MV-4-11 (cell line): ENCODE measurements at places on chromosomes 4 and X.

- no peak for DNase-seq
These were observed 15.6 kb downstream of the SRPX2 start for GRCh38 chrX:100659431-100660137.

DNA sequence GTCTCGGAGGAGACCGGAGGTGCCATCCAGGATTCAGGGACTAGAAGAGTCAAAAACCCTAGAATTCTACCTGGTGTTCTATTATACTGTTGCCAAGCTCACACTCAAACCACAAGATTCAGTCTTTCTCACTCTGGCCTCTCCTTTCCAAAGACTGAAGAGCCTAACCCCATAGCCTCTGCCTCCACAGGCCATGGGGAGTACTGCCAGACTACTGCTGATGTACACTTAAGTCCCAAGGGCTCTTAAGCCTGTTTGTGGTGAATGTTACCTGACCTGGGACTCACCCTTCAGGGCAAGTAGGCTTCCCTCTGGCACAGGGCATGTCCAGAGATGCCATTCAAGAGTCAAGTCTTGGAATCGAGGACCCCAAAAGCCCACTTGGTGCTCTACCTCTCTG lies 58.9 kb upstream of the IRS4 start:
- DNase-seq: no peak

DNA sequence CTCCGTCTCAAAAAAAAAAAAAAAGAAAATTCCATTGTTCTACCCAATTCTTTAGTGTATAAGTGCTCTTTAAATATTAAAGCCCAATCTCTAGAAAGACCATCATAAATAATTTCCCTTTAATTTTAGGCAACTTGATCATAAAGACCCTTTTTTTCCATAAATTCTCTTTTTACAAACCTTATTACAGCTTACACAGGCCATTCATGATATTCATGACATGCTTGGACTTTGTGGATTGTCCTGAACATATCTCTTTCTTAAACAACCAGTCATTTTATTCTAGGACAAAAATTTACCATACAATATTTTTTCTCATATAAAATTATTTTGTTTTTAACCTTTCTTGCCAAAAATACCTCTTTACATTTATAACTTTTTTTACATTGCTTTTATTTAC lies 30.5 kb downstream of the TLR8 start:
- DNase-seq: no peak

GRCh38 chr4:66750273-66750672 lies 795.0 kb downstream of the CENPC start:
- no peak for DNase-seq

DNA sequence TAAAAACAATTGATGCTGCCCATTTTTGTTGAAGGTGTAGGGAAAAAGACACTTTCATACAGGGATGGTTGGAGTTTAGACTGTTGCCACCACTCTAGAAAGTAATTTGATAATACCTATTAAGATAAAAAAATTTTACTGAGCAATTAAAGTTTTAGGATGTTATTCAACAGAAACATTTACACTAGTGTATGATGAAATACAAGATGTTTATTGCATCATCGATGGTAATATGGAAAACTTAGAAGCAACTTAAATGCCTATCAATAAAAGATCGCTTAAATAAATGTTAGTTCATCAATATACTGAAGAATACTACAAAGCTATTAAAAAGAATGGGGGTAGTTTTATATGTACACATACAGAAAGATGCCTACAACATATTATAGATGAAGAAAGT lies 9.2 kb upstream of the VSIG4 start:
- peak; percentile 11 for DNase-seq

DNA sequence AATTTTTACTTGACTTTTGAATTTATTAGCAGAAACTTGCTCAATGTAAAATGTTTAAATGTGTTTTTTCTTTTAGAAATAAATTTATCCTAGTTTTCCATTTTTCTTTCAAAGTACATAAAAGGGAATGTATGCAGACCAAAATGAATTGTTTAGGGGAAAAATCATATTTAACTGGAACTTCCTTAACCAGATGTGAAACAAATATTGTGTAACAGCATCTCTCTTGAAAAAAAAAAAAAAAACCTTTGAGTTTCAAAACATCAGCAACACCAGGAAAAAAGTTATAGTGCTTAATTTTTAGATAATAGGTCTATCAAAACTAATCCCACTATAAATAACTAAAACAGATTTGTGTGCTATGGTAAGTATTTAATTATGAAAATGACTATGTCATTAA lies 14.5 kb upstream of the CCNA2 start:
- peak; percentile 26 for DNase-seq

DNA sequence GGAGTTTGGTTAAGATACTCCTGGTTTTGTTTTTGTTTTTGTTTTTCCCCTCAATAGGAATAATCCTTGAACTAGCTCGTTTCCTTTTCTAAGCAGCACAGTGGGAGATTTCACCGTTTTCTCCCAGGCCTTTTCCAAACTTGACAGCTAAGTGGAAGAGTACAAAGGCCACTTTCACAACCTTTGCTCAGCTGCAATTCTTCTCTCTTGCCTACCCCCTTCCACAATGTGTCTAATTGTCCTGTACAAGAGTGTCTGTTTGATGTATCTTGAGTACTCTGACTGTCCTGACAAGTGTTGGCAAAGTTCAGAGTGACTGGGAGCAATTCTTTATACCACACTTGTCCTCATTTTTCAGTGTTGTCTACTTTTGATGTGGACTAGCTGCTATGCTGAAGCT lies 674.3 kb upstream of the AMOT start:
- no peak for DNase-seq

DNA sequence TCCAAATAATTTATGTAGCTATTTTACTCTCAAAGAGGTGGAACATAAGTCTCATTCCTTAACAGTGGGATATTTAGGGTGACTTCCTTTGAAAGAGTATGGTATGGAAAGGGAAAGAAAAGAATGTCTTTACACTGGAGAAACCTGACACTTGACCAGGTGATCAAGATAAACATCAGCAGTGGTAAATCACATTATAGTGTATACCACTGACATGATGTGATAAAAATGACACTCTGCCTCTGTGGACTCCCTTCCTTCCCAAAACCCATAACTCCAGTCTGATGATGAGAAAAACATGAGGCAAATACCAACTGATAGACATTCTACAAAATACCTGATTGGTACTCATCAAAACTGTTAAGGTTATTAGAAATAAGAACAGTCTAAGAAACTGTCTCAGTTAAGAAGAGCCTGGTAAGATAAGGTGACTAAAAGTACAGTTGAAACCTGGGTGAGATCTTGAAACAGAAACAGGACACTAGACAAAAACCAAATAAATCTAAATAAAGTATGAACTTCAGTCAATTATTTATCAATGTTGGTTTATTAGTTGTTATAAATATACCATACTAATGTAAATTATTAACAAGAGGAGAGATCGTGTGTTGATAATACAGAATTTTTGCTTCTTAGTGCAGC lies 144.2 kb upstream of the PCDH18 start:
- no peak for DNase-seq

GRCh38 chrX:3501833-3502535 lies 155.5 kb upstream of the MXRA5 start:
- DNase-seq: no peak

- no peak for DNase-seq
These were observed 66.6 kb downstream of the TBC1D9 start for GRCh38 chr4:140689623-140690022.

GRCh38 chr4:139955600-139955999 lies 198.4 kb downstream of the MAML3 start:
- DNase-seq: no peak

DNA sequence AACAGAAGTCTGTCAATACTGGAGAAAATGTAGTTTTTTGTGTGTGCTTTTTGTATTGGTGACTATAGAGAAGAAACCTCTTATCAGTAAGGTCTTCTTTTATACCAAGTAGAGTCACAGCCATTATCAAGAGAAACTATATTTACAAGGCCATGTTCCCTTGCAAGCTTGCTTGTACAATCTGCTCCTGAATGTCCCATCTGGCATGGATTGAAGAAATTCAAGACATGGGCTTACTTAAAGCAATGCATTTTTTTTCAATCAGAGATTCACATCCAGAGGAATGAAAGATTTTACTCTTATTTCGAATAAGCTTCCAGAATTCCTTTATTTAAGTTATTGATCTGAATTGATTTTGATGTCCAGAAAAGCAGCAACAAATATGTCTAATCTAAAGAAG lies 537.3 kb upstream of the RPS6KA3 start:
- no peak for DNase-seq

GRCh38 chr4:71026086-71026485 lies 32.6 kb downstream of the DCK start:
- peak; percentile 25 for DNase-seq

GRCh38 chrX:30302956-30303355 lies 6.2 kb downstream of the NR0B1 start:
- DNase-seq: no peak

DNA sequence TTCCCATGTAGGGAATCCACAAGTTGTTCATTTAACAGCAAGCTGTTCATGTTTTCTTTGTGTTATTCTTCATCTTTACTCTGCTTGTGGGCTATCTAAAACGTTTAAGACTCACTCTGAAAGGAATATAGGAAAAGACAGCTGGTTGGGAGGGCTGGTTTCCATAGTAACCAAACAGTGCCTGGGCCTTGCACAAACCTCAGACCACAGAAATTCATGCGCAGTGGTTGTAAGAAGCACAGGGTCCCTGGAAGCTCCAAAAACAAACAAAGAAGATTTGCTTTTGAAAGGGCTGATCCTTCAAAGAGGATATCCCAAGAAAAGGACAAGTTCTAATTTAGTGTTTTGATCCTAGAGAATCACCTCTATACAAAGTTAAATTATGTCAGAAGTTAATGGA lies 7.8 kb downstream of the SERTM2 start:
- DNase-seq: peak; percentile 44

DNA sequence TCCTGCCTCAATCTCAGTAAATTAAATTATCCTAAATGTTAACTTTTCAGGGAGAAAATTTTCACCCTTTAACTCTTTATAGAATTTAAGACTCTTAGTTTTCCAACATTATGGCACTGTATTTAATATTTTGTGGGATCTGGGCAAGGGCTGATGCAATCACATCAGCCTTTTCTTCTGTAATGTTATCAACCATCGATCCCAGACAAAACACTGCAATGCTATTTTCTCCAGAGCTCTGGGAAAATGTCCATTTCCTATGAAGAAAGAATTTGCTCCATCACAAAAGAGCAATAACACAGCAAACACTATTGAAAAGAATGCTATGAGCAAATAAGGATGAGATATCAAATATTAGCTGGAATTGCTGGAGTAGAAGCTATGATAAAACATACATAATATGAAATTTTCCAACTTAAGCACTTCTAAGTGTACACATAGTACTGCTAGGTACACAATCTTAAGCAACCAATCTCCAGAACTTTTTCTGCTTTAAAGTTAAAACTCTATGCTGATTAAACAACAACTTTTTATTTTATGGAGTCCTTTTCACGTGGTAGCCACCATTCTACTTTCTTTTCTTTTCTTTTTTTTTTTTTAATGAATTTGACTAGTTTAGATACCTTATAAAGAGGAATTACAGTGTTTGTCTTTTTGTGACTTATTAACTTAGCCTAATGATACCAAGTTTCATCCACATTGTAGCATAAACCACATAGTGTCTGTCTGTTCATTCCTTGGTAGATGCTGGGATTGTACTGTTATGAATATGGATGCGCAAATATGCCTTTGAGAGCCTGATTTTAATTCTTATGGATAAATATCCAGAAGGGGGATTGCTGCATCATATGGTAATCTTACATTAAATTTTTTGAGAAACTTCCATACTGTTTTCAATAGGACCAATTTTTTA lies 43.6 kb downstream of the UGT2A3 start:
- no peak for DNase-seq

DNA sequence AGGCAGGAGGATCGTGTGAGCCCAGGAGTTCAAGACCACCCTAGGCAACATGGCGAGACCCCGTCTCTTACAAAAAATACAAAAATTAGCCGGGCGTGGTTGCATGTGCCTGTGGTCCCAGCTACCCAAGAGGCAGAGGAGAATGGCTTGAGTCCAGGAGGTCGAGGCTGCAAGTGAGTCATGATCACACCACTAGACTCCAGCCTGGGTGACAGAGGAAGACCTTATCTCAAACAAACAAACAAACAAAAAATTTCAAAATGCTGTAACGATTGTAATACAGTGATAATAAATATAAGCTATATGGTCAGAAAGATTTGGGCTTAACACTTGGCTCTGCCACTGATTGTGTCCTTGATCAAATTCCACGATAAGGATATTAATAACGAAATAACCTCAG lies 24.2 kb downstream of the SLC25A4 start:
- DNase-seq: no peak

DNA sequence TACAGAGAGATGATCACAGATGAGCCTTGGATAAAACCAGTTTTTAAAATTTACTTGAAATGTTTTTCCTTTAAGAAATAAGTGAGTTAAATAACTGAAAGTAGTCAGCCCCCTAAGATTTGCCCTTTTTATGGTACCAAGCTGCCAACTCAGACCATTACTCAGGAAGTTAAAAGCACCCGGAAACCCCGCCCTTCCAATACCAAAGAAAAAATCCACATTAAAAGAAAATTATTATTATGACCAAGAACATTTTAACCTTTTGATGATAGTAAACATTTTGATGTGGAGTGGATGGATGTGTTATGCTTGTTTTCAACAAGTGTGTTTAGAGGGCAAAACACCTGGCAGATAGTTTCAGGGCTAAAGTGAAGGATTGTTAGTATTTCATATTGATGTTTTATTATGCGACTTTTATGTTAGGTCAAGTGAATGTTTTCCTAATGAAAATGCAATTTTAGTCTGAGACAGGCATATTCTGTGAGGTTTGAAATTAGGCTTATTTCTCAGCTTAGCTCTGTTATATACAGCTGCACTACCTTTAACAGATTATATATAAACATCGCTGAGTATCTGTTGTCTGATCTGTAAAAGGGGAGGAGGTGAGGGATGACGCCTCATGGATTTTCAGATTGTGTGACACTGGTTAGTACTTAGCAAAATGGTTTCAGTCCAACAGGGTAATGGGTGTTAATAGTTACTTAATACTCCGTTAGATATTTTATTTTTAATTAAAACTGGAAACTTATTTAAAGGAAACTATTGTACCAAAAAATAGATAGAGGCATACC lies 89.0 kb downstream of the KDM6A start:
- no peak for DNase-seq

GRCh38 chr4:17665346-17665745 lies 50.9 kb downstream of the MED28 start:
- DNase-seq: peak; percentile 2

DNA sequence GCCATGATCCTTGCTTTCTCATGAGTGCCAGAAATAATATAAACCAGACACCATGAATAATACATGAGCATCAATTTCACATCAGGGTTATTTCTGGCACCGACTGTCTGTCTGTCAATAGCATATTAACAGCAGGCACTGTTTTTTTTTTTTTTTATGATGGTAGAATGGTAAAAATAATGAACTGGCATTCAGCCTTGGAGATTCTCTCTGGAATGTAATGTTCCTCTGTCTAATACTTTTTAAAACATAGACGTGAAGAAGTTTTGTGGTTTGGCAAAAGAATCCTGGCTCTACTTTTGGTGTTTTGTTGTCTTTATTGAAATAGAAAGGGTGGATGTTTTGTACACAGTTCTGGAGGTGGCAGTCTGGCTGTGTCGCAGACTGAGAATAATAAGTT lies 874.6 kb upstream of the PRKX start:
- DNase-seq: no peak

- no peak for DNase-seq
These were observed 112.5 kb downstream of the MAPK10 start for GRCh38 chr4:86247320-86247719.
